ENCODE measurements at places on chromosomes 13 and 19. TPM values are rescaled to one million over a fixed set of nuclear protein-coding genes. Genes with fewer than 3 reads are reported as not detected.

DNA sequence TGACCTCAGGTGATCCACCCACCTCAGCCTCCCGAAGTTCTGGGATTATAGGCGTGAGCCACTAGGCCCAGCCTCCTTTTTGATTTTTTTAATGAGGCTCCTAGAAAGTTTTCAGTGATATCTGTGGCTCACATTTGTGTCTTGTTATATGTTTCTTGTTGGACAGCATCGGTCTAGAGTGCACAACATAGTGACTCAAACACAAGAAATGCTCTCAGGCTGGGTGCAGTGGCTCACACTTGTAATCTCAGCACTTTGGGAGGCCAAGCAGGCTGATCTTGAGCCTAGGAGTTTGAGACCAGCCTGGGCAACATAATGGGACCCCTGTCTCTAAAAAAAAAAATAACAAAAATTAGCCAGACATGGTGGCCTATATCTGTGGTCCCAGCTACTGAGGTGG, 8.2 kb downstream of the PHF11 start:
- H3K36me3 ChIP-seq: peaks cover 47% of the 10 kb centered on the region
- DNase-seq: no peak
- H3K4me1 ChIP-seq: peaks cover 22% of the 10 kb centered on the region

DNA sequence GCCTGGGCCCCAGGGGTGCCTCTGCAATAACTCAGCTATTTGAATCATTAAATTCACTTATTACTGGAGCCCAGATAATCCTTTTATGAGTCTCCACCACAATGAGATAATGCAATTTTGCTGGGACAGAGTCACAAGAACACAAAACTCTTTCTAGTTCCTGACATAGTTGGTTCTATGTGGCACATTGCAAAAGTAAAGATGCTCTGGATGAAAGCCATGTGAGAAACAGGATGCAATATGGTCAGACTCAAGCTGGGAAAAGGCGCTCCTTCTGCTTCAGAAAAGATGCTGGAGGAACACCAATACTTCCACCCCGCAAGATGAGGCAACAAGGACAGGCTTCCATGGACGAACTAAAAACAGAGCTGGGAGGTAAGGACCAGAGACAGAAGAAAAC, 5.7 kb downstream of the ANKRD27 start:
- no peak for DNase-seq
- H3K36me3 ChIP-seq: peaks cover 8% of the 10 kb centered on the region
- H3K4me3 ChIP-seq: no peak overlapping the region

Gene WDR87
- total RNA-seq: not detected

DNA sequence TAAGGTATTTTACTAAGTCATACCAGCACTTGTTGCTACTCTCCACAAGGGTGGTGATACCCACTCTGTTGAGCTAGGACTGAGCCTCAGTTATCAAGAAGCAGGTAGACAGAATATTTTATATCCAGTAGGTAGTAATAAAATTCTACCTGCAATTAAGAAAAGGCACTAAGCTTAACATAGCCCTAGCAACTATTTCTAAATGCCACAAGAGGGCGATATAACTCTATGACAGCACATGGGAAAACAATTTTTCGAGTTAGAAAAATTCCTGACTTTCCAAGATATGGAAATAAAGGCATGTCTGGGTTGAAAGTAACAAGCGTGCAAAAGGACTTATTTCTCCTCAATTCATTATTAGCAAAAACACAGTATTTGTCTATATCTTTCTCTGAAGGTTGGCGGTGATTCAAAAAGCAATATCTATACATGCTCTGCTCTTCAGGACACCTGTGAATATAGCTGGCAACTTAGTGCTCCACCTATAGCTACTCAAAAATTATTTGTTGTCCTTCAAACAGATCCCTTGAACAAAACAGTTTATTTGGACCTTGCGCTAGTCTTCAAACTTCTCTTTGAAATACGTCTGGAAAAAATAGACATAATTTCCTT, 14.7 kb downstream of the CCDC169 start:
- H3K27me3 ChIP-seq: peaks cover 19% of the 10 kb centered on the region
- no peak overlapping the region for H3K4me3 ChIP-seq
- H3K4me1 ChIP-seq: peaks cover 2% of the 10 kb centered on the region
- H3K36me3 ChIP-seq: no peaks in the 10 kb centered on the region
- no peak overlapping the region for H3K27ac ChIP-seq

- H3K4me1 ChIP-seq: peaks cover 34% of the 10 kb centered on the region
- no peaks in the 10 kb centered on the region for H3K27me3 ChIP-seq
- DNase-seq: no peak
These were observed 14.8 kb downstream of the PSPC1 start for GRCh38 chr13:19767966-19768365.

Gene ZNF681
- total RNA-seq: 7.5 TPM

- no peaks in the 10 kb centered on the region for H3K27me3 ChIP-seq
- H3K36me3 ChIP-seq: no peaks in the 10 kb centered on the region
- no peaks in the 10 kb centered on the region for H3K4me1 ChIP-seq
These were observed 107.7 kb upstream of the UQCRFS1 start for GRCh38 chr19:29320618-29321017.

Gene SIGLEC7
- not detected for total RNA-seq

Gene GRWD1
- total RNA-seq: 50.4 TPM

Gene OR7C1
- total RNA-seq: not detected

DNA sequence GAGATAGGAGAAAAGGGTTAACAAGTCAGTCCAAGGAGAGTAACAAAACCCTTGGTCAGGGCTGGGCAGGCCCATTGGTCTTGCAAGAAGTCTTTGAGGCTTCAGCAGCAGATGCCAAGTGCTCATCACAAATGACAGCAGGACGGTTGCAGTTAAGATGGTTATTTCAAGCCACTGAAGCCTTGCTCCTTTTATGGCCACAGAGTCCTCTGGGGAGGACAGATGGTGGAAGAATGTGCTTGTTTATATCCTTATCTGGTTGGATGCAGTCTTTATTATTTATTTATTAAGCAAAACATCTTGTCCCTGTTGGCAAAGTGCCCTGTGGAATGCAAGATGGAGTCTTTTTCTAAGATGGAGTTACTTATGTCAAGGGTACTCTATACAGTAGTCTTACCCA, 19.2 kb upstream of the ZNF331 start:
- H3K36me3 ChIP-seq: peaks cover 34% of the 10 kb centered on the region
- no peaks in the 10 kb centered on the region for H3K27me3 ChIP-seq
- H3K27ac ChIP-seq: no peak overlapping the region
- peaks cover 18% of the 10 kb centered on the region for H3K4me1 ChIP-seq

GRCh38 chr13:45310341-45311131, 30.4 kb downstream of the TPT1 start:
- no peaks in the 10 kb centered on the region for H3K36me3 ChIP-seq
- DNase-seq: no peak
- peak overlapping the region; percentile 32 for H3K27ac ChIP-seq
- H3K4me3 ChIP-seq: peak overlapping the region; percentile 78
- H3K4me1 ChIP-seq: peaks cover 20% of the 10 kb centered on the region
- H3K27me3 ChIP-seq: peaks cover 6% of the 10 kb centered on the region

DNA sequence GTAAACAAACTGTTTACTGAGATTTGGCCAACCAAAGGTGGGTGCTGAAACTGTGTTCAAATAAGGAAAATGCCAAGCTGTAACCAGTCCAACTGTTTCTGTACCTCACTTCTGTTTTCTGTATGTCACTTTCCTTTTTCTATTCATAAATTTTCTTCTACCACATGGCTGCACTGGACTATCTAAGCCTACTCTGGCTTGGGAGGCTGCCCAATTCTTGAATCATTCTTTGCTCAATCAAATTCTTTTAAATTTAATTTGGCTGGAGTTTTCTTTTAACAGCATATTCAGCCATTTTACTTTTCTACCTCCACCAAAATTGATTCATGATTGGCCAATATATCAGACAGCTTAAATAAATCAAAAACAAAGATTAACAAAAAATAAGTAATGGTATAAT, 1575.5 kb upstream of the SPRY2 start:
- no peaks in the 10 kb centered on the region for H3K4me1 ChIP-seq
- H3K36me3 ChIP-seq: no peaks in the 10 kb centered on the region
- no peak overlapping the region for H3K27ac ChIP-seq

- H3K27ac ChIP-seq: no peak overlapping the region
- no peak for DNase-seq
- no peaks in the 10 kb centered on the region for H3K36me3 ChIP-seq
These were observed 113.5 kb downstream of the MYO16 start for GRCh38 chr13:108742701-108743451.

DNA sequence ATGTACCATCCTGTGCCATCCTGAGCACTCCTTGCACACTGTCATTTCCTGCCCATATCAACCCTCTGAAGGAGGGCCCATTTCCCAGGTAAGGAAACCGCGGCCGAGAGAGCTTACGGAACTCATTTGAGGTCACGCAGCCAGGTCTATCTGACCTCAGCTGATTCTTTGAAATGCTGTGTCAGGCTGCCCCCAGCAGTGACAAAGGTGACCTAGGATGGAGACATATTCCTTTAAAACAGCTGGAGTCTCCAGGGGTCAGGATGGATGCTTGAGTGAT, 42.2 kb upstream of the VSTM2B start:
- no peaks in the 10 kb centered on the region for H3K4me1 ChIP-seq
- H3K27ac ChIP-seq: no peak overlapping the region
- H3K4me3 ChIP-seq: no peak overlapping the region
- H3K27me3 ChIP-seq: no peaks in the 10 kb centered on the region
- peak; percentile 1 for DNase-seq

- H3K27me3 ChIP-seq: no peaks in the 10 kb centered on the region
- H3K36me3 ChIP-seq: no peaks in the 10 kb centered on the region
- H3K4me1 ChIP-seq: no peaks in the 10 kb centered on the region
These were observed 617.2 kb downstream of the DCT start for GRCh38 chr13:93862259-93862658.

DNA sequence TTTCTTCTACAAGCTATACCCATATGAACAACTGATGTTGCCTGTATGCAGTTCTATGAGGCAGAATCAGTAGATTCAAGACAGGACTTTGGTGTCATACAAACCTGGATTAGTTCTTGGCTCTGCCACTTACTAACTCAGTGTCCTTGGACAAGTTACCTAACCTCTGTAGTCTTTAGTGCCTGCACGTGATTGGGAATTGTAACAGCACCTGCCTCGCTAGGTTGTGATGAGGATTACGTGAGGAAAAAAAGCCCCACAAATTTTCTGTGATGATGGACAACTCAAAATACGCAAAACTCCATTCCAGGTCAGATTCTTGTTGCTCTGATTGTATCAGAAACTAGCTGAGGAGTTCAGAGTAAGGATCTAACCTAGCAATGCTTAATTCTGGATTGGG, 89.3 kb downstream of the LRCH1 start:
- H3K27ac ChIP-seq: no peak overlapping the region
- H3K4me1 ChIP-seq: peaks cover 24% of the 10 kb centered on the region
- DNase-seq: no peak

Gene IGFL3
- not detected for total RNA-seq

- H3K27ac ChIP-seq: no peak overlapping the region
- H3K36me3 ChIP-seq: peaks cover 32% of the 10 kb centered on the region
- H3K4me1 ChIP-seq: peaks cover 5% of the 10 kb centered on the region
- DNase-seq: no peak
- H3K27me3 ChIP-seq: no peaks in the 10 kb centered on the region
These were observed 10.8 kb downstream of the PRKCSH start for GRCh38 chr19:11446271-11446651.

GRCh38 chr19:29303069-29303718, 90.2 kb upstream of the UQCRFS1 start:
- H3K4me3 ChIP-seq: no peak overlapping the region
- no peaks in the 10 kb centered on the region for H3K36me3 ChIP-seq
- DNase-seq: no peak
- no peak overlapping the region for H3K27ac ChIP-seq
- H3K4me1 ChIP-seq: no peaks in the 10 kb centered on the region
- H3K27me3 ChIP-seq: peaks cover 2% of the 10 kb centered on the region

Gene ZNF765
- 12.5 TPM for total RNA-seq

Gene RASL11A
- 0.52 TPM for total RNA-seq

- no peak for DNase-seq
- no peaks in the 10 kb centered on the region for H3K36me3 ChIP-seq
- peaks cover 2% of the 10 kb centered on the region for H3K4me1 ChIP-seq
- H3K4me3 ChIP-seq: no peak overlapping the region
These were observed 28.1 kb downstream of the LATS2 start for GRCh38 chr13:21033212-21033840.

- H3K27ac ChIP-seq: no peak overlapping the region
- DNase-seq: no peak
- no peaks in the 10 kb centered on the region for H3K4me1 ChIP-seq
- no peaks in the 10 kb centered on the region for H3K27me3 ChIP-seq
- H3K36me3 ChIP-seq: no peaks in the 10 kb centered on the region
These were observed 453.6 kb downstream of the IRS2 start for GRCh38 chr13:109332506-109333499.

DNA sequence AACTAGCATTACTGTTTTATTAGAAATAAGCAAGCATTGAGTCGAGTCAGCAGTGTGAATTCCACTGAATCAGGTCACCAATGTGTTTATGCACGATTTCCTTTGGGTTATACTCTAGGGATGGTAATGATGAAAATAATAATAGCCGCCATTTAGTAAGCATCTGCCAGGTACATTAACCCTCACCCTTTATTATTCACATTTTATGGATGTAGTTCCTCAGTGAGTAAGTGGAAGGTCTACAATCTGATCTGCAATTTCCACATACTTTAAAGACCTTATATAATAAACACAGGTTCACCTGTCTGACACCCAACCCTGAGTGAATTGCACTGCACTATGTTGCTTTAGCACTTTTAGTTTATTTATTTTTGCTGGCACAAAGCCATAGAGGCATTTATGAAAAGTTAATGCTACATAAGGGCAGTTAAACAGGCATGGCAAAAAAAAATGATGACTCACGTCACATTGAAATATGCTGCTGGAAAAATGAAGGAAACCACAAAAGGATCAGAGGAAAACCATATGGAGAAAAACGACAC, 122.4 kb downstream of the TRPC4 start:
- H3K27me3 ChIP-seq: no peaks in the 10 kb centered on the region
- DNase-seq: no peak
- no peak overlapping the region for H3K4me3 ChIP-seq
- no peak overlapping the region for H3K27ac ChIP-seq

GRCh38 chr13:30147015-30147414, 160.3 kb downstream of the KATNAL1 start:
- no peak overlapping the region for H3K4me3 ChIP-seq
- H3K27ac ChIP-seq: peak overlapping the region; percentile 91
- H3K27me3 ChIP-seq: no peaks in the 10 kb centered on the region
- peaks cover 8% of the 10 kb centered on the region for H3K36me3 ChIP-seq
- DNase-seq: no peak

Gene OVOL3
- total RNA-seq: 0.58 TPM

DNA sequence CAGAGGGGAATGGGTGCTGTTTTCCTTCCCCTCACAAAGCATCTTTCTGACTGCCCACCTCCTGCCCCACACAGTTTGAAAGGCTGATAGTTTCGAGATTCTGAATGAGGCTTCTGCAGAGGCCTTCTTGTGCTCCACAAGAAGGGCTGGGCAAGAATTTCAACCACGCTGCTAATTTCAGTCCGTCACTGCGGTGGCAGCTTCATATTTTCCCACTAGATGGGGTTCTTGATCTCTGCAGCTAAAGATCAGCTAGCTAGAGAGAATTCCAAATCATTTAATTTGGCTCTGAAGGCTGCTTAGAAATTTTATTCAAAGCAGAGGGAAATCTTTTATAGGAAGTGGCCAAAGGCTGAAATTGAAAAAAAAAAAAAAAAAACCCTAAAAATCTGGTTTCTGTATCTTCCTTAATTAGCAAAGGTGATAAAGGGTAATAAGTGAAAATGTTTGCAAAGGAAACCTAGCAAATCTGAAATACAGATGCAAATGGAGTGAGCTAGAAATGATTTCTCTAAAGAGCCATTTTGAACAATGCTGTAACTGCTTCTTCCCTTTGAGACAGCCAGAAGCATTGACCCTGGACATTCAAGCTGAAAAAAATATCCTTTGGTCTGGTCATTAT, 38.0 kb upstream of the C13orf42 start:
- no peak overlapping the region for H3K4me3 ChIP-seq
- H3K27ac ChIP-seq: no peak overlapping the region
- peaks cover 13% of the 10 kb centered on the region for H3K27me3 ChIP-seq
- no peaks in the 10 kb centered on the region for H3K4me1 ChIP-seq

Data from activated CD8-positive, alpha-beta T cell treated with anti-CD3 and anti-CD28 coated beads, Interleukin-2, amount 10 ng/mL, durations not matched to agents 7 days and 5 days (primary cell).